ENCODE measurements at places on chromosomes 3 and 15.

GRCh38 chr3:129577366-129577765 is 29.1 kb downstream of the PLXND1 start:
- no peak for DNase-seq

DNA sequence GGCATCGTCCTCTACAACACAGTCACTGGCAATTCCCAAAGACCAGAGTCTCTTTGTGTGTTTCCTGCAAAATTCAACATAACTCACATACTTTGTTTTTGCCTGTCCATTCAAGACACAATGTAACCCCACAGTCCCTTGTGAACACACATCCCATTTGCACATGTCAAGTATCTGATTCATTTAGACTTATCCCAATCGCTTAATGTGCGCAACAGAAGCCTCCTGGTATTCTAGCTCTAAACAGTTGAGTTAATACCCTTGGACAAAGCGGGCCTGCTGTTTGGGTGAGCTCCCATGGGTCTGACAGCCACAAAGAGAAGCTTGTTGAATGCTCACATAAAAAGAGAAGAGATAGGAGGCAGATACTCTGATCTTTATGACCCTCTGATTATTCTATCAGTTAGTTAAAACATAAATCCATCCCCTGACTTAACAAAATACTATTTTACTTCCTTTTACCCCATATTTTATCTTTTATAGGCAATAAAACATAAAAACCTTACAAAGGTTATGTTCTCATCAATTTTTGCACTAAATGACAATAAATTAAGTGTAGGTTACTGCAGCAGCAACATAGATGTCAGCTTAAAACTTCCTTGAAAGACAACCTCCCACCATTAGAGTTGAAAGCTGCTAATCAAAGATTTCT is 79.4 kb downstream of the ANXA2 start:
- no peak for DNase-seq

- no peak for DNase-seq
These were observed 6.5 kb downstream of the POPDC2 start for GRCh38 chr3:119653876-119654275.

- no peak for DNase-seq
These were observed 513.5 kb upstream of the PROK2 start for GRCh38 chr3:72298201-72299152.

- DNase-seq = no peak
These were observed 17.6 kb downstream of the TKT start for GRCh38 chr3:53238051-53238850.

GRCh38 chr3:28080716-28081115 is 160.7 kb upstream of the CMC1 start:
- no peak for DNase-seq

- peak; percentile 25 for DNase-seq
These were observed 49.0 kb downstream of the KY start for GRCh38 chr3:134601539-134602439.

GRCh38 chr3:42079701-42080452 is 11.3 kb upstream of the TRAK1 start:
- no peak for DNase-seq

DNA sequence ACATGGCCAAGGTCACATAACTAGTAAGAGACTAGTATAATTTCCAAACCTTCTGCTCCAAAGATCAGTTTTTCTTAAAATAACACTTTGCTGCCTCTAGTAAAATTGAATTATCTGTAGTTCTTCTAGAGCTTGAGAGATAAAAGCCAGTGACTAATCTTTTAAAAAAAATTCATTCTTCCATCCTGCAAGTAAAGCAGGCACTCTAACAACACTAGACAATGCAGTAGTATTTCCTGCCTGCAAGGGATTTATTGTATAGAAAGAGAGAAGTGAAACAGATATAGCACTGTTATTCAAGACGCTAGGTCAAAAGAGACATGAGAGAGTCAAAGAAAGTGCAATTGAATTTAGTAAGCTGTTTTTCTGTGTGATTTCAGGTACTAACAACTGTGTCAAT is 159.5 kb upstream of the TBC1D5 start:
- peak; percentile 26 for DNase-seq

DNA sequence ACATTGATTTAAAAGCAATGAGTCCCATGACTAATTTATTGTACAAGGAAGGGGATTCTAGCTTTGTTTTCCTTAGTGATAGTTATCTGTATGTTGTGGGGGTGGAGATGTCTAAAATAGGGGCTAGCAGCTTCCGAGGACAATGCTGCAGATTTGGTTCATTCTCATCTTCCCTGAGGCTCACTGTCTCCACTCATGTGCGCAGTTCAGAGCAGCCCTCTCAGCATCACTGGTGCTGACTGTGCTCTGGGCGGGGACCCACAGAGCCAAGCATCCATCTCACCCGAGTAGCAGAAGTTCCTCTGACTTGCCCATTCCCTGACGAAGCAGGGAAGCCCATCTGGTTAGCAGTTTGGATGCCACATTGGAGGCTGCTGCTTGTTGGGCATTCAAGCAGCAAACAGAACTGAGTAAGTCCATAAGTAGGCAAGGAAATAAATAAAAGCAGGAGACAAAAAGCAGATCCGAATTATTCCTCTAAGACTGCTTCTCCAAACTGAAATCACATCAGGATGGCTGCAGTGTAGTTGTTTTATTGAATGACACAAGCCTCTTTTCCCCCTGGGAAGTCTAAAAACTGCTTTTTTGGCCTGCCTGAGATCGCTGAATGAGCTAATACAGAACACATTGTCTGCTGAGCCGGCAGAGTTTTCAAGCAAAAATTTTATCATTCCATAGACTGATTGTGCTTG is 27.5 kb downstream of the RARB start:
- DNase-seq = no peak

- no peak for DNase-seq
These were observed 7.3 kb upstream of the GHRL start for GRCh38 chr3:10300087-10300486.

- no peak for DNase-seq
These were observed 74.2 kb downstream of the HMCES start for GRCh38 chr3:129352650-129353588.

GRCh38 chr3:14480207-14481017 is 59.7 kb downstream of the GRIP2 start:
- no peak for DNase-seq

- DNase-seq = no peak
These were observed 106.3 kb upstream of the ABHD17C start for GRCh38 chr15:80588801-80589200.

GRCh38 chr15:65862682-65863081 is 6.6 kb upstream of the RAB11A start:
- peak; percentile 64 for DNase-seq

DNA sequence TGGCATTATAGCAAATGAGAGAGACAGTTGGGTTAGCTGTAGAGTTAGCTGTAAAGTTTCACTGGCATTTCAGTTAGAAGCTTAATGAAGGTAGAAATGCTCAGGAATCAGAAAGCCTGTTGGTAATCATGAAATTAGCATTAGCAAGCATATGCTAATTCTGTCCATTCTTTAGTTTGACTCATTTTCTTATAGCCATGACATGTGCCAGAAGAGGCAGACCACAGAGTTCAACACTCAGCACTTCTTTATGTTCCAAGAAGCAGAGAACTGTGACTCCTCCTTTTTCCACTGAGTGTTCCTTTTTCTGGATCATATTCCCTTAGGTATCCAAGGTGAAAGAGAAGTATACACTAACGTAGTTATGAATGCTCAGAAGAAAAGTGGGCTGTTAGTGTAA is 276.2 kb upstream of the SGO1 start:
- no peak for DNase-seq

- DNase-seq = no peak
These were observed 492.3 kb downstream of the DIPK2A start for GRCh38 chr3:144463911-144464310.

GRCh38 chr3:127182848-127183714 is 9.8 kb upstream of the PRR23E start:
- peak; percentile 20 for DNase-seq

DNA sequence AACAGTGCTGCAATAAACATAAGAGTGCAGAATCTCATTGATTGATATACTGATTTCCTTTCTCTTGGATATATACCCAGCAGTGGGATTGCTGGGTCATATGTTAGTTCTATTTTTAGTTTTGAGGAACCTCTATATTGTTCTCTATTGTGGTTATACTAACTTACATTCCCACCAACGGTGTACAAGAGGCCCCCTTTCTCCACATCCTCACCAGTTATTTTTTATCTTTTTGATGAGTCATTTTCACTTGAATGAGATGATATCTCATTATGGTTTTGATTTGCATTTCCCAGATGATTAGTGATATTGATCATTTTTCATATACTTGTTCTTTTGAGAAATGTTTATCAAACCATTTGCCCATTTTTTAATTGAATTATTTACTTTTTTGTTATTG is 12.4 kb upstream of the IREB2 start:
- no peak for DNase-seq

GRCh38 chr15:69848096-69848495 is 249.6 kb downstream of the TLE3 start:
- DNase-seq = no peak

DNA sequence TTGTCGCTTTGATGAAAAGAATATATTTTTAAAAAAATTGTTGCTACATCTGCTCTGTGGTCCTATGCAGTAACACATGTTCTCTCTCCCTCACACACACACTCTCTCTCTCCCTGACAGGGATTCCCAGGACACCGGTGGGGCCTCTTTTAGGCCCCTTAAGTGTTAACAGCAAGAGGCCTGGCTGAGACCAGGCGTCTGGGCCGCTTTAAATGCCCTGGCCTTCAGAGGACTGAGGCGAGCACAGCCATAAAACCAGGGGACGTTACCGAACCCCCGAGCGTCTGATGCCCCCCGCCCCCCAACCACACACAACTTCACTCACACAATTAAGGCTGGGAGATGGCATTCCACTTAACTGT is 1.7 kb downstream of the BNC1 start:
- DNase-seq = no peak

- no peak for DNase-seq
These were observed 844.3 kb upstream of the SEMA6D start for GRCh38 chr15:46872981-46873330.

DNA sequence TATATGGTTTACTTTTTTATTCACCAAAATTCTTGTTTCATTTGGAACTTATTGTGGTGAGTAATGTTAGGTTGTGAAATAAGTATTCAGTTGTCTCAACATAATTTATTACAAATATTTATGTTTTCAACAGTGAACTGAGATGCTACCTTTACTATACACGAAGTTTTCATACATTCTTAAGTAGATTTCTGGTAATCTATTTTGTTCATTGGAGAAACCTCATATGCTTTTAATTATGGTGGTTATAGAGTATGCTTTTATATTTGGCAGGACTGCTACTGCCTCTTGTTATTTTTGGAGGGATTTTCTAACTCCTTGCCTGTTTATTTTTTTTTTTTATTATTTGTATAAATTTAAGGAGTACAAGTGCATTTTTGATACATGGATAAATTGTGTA is 253.1 kb downstream of the NLGN1 start:
- DNase-seq = no peak

DNA sequence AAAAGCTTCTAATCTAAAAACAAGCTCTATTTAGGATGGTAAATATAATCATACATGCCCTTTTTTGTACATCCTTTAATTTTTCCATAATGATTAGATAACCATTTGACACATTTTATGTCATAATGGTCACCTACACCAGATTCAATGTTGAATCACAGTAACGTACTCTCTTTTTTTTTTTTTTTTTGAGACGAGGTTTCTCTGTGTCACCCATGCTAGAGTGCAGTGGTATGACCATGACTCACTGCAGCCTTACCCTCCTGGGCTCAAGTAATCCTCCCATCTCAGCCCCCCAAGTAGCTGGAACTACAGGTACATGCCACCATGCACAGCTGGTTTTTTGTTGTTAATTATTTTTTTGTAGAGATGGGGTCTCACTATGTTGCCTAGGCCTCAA is 49.2 kb downstream of the PROS1 start:
- DNase-seq = no peak

DNA sequence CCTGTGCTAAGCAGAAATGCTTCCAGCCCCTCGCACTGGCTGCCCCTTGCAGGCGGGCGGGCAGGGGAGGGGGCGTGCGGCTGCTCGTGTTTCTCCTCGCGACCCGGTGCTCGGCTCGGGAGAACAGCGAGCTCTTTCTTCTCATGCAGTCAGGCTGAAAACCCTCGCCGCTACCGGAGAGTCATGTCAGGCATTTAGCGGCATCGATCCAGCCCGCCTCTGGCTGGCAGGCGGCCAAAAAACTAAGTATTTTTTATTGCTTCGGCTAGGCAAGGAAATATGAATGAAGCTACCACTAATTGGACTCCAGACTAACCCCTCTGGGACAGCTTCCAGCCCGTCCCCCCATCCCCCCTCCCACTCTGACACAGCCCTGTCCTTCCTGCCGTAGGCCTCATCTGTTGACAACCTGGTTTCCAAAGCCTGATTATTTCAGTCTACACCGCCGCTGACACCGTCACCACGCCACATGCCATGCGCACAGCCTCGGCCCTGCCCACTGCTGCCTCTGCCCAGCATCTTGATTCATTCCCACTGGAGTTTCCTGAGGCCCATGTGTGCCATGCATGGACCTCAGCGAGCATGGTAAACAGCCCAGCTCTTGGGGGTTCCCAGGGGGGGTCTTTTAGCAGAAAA is 35.3 kb downstream of the TLE3 start:
- no peak for DNase-seq

DNA sequence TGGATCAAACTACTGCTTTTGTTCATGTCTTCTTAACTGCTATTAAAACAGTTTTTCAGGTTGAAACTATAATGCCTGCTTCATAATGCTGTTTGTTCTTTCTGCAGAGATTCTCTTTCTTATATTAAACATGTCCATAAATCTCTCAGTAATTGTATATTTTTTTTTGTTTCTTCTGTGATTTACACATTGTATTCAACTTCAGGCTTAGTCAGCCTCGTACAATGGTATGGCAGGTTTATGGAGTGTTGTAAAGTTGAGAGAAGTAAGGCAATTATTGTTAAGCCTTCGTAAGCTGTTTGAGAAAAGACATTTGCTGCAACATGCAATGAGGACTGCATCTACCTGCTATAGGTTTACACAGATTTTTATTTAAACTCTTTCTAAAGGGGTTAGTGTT is 977.1 kb downstream of the DIPK2A start:
- no peak for DNase-seq

DNA sequence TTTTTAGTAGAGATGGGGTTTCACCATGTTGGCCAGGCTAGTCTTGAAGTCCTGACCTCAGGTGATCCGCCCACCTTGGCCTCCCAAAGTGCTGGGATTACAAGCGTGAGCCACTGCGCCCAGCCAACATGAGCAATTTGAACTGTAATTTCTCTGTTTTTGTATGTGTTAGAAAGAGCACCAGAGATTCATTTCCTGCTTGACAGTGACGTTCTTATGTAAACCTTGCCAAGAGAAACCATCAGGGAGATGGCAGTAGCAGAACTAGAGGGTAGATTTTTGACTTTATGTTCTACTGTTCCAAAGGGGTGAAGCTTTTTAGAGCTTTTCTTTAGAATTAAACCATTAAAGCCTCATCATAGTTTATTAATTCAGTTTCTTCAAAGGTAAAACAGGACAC is 148.1 kb upstream of the UMPS start:
- DNase-seq = no peak

- no peak for DNase-seq
These were observed 127.9 kb downstream of the C3orf70 start for GRCh38 chr3:185024966-185025365.

DNA sequence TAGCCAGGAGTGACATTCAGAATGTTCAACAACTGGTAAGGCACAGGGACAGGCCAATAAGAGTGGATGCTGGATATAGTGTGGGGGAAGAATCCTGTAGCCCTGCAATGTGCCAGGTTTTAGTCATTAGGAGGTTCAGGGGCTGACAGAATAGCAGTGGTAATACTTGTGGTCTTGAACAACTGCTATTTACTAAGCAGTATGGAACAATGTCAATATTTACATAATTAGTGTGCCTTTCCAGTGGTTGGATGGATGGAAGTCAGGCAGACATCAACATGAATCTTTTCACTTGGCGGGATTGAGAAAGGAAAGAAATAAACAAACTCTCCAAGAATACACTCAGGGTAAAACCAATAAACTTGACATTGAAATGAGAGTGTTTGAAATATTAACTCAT is 55.1 kb downstream of the OTOL1 start:
- DNase-seq = no peak
